Right lung (tissue), 10 donors: ENCODE measurements at places on chromosomes 13 and 19. TPM values are rescaled to one million over a fixed set of nuclear protein-coding genes. Genes with fewer than 3 reads are reported as not detected.
A peak's percentile ranks its signal among the peaks of the same experiment; 100 is the strongest.

The ZNF260 gene
- 28.1 TPM for polyA plus RNA-seq

GRCh38 chr13:30049692-30050091 lies 199.3 kb upstream of the UBL3 start:
- DNase-seq = no peak

- DNase-seq = no peak
Observed at GRCh38 chr13:43270130-43270830, 246.9 kb downstream of the DNAJC15 start.

DNA sequence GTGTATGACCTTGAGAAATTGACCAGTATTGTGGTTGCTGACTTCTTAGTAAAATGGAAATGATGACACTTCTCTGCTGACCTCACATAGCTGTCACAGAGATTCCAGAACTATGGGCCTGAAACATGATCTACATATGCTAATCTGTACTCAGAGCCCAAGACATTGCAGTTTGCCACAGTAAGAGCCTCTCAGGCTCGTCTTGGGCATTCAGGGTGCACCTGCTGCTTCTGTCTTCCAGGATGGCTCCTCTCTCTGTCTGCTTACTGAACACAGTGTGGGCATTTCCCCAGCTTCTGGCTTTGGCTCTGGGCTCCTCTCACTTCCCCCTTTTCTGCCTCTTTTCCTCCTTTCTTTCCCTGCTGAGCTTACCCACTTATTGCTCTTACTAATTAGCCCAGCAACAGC lies 22.3 kb upstream of the SLC46A3 start:
- no peak for DNase-seq

The C19orf81 gene
- polyA plus RNA-seq = not detected

DNA sequence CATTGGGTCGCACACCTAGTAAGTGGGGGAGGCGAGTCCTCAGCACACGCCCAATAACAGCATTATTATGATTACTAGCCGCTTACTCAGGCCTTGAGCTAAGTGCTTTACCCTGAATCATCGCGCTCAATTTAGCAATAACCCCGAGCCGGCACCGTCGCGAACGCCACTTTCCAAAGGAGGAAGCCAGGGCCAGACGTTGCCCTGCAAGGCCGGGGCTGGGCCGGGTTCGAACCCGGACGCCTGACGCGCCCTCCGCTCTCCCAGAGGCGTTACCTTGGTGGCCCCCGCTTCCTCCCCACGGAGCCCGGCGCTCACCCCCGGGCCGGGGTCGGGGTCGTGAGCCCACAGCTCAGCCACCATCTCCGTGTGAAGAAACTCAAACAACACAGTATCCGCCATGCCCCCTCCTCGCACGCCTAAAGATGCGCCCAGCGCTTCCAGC lies at the start of gene TRAPPC6A:
TRAPPC6A (minus strand) TSS at position 421 of the 445 bp plus-strand sequence; CDS start at position 402, 19 bp downstream.
- no peak for DNase-seq

- DNase-seq = no peak
Observed at GRCh38 chr19:29324717-29325116, 111.8 kb upstream of the UQCRFS1 start.

The VSTM1 gene
- 0.17 TPM for polyA plus RNA-seq

DNA sequence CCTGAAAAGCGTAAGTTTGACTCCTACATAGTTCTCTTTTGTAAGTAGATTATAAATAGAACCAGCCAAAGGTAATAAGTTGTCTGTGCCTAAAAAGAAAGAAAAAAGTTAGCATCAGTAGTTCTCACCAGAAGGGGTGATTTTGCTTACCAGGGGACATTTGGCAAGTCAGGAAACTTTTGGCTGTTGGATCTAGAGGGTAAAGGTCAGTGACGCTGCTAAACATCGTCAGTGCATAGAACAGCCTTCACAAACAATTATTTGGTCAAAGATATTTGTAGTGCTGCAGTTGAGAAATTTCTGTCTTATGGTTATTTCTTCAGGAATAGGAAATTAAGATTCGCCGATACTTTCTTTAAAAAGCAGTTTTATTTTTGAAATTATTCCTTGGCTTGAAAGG lies 2.0 kb downstream of the USPL1 start:
- no peak for DNase-seq

DNA sequence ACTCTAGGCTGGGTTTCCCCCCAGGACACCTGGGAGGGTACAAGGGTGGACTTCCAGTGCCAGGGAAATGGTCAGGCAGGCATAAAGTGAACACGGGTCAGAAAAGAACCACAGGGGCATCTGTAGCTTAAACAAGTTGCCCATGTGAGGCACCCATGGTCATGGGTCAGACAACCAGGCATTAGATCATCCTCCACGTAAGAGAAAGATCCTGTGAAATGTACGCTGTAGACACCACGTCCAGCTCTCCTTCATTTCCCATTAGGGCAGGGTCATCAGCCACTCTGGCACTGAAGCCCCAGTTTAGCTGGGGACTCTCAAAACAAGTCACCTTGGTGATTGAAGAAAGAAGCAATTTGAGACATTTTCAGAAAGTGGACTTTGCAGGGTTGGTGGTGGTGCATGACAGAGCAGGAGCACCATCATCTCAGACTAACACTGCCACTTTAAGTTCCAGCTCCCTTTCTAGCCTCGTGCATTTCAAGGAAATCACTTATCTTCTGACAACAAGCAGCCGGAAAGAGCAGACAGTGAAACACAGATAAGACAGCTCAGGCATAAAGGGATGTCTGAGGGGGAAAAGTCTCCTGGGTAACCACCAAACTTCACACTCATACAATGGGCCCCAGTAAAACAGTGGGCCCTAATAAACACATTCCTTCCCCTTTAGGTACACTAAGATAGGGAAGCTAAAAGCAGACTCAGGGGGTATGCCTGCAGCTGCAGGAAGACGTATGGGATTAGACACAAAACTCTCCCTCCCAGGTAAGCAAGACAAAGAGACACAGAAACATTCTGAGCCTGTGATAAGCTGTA lies 16.1 kb upstream of the SIGLEC6 start:
- no peak for DNase-seq

The ZNF681 gene
- 9.1 TPM for polyA plus RNA-seq

The ZNF324 gene
- polyA plus RNA-seq = 6.8 TPM

The SHISA2 gene
- polyA plus RNA-seq = 45.2 TPM

GRCh38 chr13:44816701-44817100 lies 172.6 kb downstream of the NUFIP1 start:
- no peak for DNase-seq

GRCh38 chr19:55586976-55587668 lies 6.5 kb upstream of the ZNF579 start:
- DNase-seq = peak; percentile 89

- no peak for DNase-seq
Observed at GRCh38 chr13:50474088-50474662, 369.3 kb downstream of the DLEU7 start.

- peak; percentile 88 for DNase-seq
Observed at GRCh38 chr13:30856005-30856790, 49.9 kb upstream of the MEDAG start.

The CD37 gene
- 44.1 TPM for polyA plus RNA-seq

GRCh38 chr19:46791944-46792343 lies 3.5 kb upstream of the SLC1A5 start:
- DNase-seq = no peak

DNA sequence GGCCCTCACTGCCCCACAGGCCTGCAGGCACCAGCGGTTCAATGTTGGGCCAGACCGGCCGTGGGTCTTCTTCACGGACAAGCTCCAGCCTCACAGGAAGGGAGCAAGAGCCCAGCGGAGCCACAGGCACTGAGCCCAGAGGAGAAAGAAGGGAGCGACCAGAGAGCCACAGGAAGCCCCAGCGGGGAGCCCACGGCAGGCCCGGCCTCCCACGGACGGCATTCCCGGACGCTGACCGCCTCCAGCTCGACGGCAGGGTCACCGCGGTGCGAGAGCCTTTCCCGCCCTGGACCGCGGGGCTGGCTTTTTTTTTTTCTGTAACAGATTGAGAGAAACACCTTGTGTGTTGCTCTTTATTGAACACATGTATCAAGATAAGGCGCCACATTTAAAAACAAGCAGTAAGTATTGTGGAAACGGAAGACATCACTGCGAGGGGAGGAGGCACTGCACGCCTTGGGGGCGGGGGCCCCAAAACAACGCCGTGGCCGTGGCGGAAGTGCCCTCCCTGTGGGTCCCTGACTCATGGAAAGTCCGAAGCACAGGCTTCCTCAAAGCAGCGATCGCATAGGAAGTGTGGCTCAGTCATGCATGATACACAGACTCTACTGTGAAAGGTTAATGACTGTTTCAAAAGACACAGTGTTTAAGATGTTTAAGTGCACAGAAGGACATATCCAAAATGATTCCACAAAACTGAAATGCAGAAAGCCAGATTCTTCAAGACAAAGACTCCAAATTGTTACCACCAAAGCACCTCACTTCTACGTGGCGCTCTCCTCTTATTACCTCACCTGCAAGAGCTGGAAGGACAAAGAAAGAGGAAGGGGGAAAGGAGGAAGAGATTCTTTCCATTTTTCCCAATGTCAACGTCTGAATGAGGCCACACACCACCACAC lies 3.5 kb downstream of the RASA3 start:
- no peak for DNase-seq

DNA sequence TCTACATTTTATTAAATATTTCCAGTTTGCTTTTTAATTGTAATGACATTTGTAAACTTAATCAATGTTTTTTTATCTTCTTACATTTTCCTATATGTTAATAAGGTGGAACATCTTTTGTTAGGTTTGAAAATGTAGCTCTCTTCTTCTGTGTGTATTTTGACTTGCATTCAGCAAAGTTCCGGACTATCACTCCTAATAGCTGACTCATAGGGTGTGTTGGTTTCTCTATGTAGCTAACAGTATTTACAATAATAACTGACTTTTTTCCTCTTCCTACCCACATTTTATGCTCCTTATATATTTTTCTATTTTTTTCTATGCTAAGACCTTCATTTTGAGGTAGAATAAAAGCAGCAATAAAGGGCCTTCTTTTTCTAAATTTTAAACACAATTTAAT lies 28.1 kb downstream of the MYO16 start:
- no peak for DNase-seq

DNA sequence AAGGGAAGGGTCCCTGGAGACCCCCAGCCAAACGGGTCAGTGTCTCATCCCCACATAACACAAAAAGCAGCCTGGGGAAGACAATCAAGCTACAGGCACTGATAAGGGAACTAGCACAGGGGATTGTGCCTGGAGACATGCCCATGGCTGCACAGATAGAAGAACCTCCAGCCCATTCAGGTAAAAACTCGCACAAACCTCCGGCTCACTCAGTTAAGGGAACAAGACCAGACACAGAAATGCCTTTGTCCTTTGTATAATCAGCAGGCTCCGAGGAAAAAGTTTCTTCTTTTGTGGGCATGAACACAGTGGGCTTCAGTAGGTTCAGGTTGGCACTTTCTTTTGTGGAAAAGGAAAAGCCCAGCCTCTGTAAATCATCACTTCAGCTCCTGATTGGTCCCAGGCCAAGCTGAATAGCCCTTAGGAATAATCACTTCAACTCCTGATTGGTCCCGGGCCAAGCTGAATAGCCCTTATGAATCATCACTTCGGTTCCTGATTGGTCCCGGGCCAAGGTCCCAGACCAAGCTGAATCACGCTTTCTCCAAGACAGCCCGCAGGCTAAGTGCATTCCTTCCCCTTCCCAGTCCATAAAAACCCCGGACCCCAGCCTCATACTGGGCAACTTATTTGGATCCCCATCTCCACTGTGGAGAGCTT lies 5.0 kb upstream of the ZNF230 start:
- DNase-seq = no peak

GRCh38 chr13:48492470-48493065 lies 40.3 kb downstream of the RCBTB2 start:
- peak; percentile 39 for DNase-seq

The ZNF135 gene
- 26.6 TPM for polyA plus RNA-seq

The BRSK1 gene
- 20.8 TPM for polyA plus RNA-seq

DNA sequence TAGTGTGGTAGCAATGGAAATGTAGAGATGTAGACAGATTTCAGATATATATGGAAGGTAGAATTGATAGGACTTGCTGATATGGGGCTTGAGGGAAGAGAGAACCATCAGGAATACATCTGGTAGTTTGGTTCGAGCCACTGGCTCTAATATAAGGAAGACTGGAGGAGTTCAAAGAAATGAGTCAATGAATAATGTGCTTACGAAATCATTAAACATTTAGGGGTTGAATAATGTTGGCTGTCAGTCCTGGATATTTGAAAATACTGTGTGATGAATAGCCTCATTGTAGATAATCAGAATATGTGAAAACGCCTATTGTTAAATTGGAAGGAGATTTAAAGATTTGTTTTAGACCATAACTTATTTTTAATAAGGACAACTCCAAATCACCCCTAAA lies 21.6 kb downstream of the SGCG start:
- DNase-seq = no peak

The COL4A2 gene
- 251 TPM for polyA plus RNA-seq

DNA sequence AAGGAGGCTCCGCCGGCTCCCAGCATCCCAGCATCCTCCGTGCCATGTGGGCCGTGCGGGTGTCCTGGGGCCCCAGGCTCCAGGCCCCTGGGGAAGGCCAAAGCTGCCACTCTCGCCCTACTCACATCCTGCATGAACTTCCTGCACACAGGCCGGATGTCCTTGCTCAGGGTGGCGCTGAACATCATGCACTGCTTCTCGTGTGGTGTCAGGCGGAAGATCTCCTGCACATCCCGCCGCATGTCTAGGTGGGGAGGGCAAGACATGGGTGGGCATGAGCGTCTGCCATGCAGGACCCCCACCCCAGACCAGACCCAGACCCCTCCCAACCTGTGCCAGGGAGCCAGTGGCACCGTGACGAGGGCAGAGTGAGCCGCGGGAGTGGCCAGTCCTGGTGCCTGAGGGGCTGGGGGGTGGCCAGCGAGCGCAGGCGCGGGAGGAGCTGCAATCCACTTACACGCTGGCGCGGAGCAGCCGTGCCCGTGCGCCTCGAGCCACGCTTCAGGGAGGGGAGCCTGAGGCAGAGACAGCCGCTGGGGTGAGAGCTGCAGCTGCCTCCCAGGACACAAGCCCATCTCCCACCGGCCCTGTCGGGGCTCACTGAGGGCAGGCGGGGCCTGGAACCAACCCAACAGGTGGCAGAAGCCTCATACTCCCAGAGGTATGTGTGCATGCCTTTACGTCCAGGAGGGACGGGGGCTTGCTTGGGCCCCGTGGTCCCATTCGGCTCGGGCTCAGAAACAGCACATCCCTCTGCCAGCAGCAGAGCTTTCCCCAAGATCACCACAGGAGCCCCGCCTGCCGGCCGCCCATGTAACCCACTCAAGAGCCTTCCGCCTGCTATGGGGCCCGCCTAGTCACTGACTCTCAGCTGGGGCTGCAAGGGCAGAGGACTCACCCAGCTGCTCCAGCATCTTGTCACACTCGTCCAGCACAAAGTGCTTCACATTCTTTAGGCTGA lies 8.8 kb downstream of the DDX39A start:
- DNase-seq = no peak

DNA sequence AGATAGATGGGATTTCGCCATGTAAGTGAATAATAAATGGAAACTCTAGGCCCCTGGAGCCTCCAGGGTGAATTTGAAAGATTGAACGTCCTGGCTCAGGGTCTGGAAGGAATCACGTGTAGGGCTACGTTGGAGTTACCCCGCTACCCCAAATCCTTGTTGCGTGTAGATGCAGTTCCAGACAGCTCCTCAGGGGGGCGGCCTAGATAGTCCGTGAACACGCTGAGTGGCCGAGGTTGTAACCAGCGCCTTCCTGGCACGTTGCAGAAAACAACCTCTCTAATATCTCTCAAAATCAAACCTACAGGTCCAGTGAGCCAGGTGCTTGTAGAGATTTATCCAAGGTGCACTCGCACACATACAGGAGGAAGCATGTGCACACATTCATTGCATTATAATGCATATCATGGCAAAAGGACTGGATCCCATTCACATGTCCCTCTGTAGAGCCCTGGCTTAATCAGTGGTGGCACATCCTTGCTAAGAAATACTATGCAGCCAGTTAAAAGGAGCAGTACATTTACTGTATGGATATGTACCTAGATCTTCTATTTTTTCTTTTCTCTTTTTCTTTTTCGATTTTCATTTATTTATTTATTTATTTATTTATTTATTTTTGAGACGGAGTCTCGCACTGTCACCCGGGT lies 2.5 kb upstream of the KEAP1 start:
- peak; percentile 29 for DNase-seq
